MV-4-11 (cell line): ENCODE measurements at places on chromosomes 7 and 10.

DNA sequence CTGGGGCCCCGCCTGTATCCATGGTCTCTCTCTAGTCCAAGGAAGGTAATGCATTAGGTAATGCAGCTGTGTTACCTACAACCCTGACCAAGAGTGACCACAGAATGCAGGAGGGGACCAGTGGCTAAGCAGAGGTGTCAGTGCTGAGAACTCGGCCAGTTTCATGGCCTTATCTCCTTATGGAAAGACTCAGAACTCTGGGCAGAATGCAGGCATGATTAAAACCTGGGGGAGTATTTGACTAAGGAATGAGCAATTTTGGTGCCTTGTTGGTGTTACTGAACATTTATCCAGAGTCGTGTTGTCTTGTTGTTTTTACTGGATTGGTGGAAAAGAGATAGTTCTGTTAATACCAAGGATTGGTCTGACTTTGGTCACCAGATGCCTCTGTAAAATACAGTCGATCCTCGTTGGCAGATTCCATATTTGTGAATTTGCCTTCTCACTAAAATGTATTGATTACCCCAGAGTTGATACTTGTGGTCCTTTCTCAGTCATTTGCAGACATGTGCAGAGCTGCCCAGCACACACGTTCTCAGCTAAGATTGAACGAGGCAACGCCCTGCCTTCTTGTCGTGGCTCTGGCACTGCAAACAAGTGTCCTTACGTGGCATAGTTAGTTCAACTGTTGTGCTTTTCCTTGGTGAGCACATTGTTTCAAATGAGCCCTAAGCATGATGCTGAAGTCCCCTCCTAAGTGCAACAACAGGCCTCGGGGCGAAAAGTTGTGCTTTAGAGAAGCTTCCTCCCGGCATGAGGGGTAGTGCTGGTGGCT, 135.7 kb upstream of the BTBD16 start:
- DNase-seq = no peak

DNA sequence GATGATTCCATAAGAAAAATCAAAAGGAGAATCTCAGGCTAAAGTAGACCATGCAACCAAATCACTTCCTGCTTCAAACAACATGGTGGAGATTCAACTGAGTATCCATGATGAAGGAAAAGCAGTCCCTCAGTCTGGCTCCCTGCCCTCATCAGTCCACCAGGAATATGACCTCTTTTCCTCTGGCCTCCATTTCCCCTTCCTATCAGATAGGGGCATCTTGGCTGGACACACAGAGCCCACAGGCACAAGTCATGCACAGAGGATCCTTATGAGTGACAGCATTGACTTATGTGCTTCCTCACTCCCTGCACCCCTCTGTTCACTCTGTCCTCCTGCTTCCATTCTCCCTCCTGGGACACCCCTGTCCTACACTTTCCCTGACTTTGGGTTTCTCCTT, 16.8 kb downstream of the PIP start:
- DNase-seq = no peak

- no peak for DNase-seq
Observed at GRCh38 chr7:114589436-114589835, 174.8 kb downstream of the FOXP2 start.

DNA sequence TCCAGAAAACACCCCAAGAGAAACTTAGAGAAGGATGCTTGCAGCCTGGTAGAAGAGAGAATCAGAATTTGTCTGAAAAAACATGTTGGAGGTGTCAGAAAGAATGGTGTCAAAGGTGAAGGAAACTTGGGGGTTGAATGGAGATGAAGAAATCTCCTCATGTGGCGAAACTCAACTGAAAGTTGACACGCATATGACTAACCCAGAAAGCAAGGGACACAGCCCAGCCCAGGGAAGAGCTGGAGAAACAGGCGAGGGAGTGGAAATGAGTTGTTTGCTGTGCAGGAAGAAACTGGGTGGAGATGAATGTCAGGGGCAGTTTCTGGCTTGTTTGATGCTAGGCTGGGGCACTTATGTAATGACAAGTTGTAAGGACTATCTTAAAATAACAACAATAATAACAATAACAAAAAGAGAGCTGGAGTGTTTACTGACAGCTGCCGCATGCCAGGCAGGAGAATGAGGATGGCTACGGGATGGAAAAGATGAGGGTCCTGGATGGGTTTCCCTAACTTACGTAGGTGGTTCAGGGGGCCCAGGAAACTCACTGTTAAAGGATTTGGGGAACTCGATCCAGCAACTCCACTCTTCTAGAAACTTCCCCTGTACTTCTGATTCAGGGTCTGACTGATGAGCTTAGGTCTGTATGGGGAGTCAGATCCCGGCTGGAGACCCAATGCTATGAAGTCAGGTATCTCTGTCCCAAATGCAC, 57.4 kb downstream of the MAP3K8 start:
- DNase-seq = peak; percentile 84

DNA sequence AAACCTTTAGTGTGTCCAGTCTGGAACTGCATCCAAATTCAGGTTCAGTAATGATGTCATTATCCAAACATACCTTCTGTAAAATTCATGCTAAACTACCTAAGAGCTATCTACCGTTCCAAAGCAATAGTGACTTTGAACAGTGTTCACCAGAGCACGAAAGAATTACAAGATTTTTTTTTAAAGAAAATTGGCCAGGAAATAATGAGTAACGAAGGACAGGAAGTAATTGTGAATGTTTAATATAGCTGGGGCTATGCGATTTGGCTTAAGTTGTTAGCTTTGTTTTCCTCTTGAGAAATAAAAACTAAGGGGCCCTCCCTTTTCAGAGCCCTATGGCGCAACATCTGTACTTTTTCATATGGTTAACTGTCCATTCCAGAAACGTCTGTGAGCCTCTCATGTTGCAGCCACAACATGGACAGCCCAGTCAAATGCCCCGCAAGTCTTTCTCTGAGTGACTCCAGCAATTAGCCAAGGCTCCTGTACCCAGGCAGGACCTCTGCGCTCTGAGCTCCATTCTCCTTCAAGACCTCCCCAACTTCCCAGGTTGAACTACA, 694 bp upstream of the FAS start:
- peak; percentile 78 for DNase-seq

DNA sequence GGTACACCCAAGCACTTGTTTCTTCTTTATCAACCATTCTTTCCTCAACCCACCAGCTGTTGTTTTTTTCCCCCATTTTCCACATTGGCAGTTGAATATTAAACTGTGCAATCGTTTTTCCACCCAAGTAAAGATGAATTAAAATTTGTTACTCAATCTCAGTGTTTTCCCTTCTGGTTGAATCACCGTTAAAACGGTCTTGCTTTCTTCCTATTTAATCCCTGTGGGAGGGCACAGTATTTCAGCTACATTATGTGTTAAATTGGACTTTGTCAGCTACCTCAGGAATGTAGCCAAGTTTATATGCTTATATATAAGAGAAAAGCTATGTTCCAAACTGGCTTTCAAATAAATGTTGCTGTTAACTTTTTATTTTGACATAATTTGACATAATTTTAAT, 19.9 kb downstream of the SLC35G1 start:
- no peak for DNase-seq

DNA sequence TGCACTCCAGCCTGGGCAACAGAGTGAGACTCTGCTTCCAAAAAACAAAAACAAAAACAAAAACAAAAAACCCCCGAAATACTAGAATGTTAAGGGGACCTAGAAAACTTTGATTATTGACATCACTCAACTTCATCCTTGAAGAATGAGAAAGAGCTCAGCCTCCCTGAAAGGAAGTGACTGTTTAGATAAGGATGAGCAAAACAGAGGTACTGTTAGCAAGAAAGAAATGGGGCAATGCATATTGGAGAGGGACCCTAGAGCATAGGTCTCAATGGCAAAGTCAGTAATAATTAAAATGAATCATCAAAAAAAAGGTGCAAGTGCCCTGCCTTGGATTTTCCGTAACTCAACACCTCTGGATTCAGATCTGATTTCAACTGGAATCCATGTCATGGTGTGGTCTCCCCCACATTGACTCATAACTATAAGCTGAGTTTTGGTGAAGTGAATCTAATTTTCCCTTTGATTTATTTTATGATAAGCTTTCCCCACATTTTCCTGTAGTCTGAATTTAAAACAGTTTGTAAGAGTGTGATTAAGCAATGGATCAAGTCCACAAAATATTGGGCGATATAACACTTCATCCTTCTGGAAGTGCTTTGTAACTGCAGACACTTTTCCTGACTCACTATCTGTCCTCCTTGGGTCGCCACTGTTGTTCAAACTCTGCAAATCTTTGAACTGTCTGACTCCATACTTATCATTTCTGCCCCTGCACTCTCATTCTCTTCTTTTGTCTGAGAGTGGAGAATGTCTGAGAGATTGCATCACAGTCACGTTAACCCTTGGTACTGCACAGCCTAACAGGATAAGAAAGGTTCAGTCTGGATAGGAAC, 224.8 kb upstream of the LYZL1 start:
- DNase-seq = no peak

GRCh38 chr10:4046030-4046429, 261.0 kb upstream of the KLF6 start:
- DNase-seq = peak; percentile 10

- DNase-seq = no peak
Observed at GRCh38 chr7:120163449-120163848, 109.5 kb upstream of the KCND2 start.

GRCh38 chr10:59720377-59720776, 10.7 kb upstream of the SLC16A9 start:
- no peak for DNase-seq

DNA sequence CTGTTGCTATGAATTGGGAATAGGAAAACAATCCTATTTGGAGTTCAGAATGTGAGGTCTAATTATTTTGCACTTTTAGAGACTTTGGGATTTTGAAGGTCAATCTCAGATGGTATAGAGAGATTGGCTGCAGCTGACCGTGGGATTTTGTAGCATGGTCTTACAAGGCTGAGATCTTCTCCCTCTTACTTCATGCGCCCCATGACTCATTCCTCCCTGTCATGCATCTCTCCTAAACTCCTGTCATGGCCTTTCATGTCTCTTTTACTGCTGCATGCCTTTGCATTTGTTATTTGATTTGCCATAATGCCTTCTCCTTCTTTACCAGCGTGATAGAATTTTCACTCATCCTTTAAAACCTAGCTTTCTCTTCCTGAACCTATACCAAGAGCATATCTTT, 133.1 kb downstream of the BBS9 start:
- DNase-seq = no peak

- no peak for DNase-seq
Observed at GRCh38 chr10:119651514-119652360, 557 bp downstream of the BAG3 start.

DNA sequence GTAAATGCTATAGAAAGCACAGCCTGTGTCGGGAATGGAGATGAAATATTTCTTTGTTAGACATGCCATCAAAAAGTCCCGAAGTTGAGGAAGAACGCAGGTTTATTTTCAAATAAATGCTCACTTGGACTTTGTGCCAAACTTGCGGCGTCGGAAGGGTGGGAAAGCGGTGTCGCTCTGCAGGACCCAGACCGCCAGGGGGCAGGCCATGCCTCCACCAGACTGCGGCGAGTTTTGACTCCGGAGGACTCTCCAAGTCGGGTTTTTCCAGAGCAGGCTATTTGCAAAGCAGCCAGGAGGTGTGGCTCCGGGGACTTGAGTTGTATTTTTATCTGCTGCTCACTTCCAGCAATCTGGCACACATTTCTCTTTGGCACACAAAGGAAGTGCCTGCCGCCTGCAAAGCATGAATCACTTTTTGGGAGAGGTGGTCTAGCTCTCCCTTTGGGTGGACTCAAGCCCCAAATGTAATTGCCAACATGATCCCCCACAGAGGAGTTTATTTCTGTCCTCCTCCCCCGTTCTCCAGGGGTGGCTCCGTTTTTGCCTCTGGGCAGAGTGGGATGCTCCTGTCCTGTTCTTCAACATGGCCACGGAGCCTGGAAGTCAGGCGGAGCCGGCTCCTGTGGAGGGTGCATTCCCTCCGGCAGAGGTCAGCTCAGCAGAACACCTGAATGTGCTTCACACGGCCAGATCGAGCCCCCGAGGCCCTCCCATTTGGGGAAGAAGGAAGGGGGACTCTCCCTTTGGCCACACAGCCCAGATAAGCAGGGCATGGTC, 82.3 kb upstream of the GPR26 start:
- peak; percentile 7 for DNase-seq

DNA sequence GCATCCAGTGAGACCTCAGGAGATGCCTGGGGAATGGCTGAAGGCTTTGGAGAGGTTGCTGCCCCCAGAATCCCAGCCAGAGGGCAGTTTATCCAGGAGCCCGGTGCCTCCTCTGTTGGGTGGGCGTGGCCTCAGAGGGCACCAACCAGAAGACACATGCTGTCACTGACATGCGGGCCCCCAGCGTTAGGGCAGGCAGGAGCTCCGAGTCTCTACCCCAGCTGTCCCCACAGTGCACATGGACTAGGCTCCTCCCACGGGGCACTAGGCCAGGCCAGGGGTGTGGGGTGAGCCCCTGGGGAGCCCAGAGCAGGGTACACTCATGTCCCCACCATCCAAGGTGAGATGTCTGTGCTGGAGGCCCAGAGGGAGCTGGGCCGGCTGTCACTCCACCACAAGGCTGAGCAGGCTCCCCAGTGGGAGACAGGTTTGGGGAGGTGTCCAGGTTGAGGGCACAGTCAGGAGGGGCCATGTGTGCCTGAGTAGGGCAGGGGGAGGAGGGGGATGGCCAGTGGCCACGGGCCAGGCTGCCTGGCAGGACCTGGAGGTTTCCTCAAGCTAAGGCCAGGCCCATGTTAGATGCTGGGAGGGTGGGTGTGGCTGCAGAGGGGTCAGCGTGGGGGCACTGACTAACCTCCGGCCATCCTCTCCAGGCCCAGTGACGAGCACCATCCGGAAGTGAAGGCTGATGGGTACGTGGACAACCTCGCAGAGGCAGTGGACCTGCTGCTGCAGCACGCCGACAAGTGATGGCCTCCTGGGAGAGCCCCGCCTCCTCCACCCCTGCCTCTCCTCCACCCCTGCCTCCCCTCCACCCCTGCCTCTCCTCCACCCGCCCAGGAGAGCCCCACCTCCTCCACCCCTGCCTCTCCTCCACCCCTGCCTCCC, 131.3 kb downstream of the FAM53B start:
- peak; percentile 10 for DNase-seq

DNA sequence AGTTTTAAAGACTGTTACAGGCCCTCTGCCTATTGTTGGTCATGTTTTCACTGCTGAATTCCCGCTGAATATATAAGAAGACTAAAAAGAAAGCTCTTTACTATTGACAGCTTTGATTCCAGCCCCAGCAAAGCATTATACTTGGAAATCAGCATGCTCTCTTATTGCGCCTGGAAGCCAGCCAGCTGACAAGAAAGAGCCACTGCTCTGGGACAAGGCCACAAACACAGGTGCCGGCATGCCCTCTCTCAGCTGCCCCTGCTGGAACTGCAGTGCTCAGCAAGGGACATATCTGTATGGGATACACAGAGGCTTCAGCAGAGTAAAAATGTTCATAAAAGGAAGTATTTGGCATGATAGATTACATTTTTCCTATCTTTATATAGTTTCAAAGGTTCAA, 523.9 kb downstream of the ADRA2A start:
- no peak for DNase-seq

- DNase-seq = no peak
Observed at GRCh38 chr7:85068799-85069198, 118.1 kb downstream of the SEMA3D start.
